Stimulated activated CD4-positive, alpha-beta T cell treated with anti-CD3 and anti-CD28 coated beads, Interleukin-2, amount 100 ng/mL, for 24 hours (primary cell): ENCODE measurements at places on chromosomes 4 and X.
A peak's percentile ranks its signal among the peaks of the same experiment; 100 is the strongest.

GRCh38 chr4:94352996-94353395 is 10.4 kb upstream of the HPGDS start:
- no peak for DNase-seq

- DNase-seq, result no peak
Observed at GRCh38 chrX:51795136-51795535, 51.9 kb downstream of the GSPT2 start.

DNA sequence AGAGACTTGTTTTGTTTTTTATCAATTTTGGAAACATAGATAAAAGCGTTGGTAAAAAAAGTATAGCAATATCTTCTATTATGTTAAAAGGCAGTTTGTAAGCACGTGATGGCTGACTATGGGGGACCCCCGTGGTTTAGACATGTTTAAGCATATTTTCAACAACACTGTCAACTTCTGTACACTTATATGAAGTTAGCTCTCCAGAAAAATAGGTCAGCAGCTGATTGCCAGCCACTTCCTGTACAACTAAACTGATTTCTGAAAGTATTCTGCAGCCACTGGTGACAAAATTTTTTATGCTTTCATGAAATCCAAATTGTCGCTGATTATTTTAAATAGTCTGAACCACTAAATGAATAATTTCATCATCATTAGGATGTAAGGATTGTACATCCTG is 45.2 kb downstream of the RBMX2 start:
- DNase-seq, result no peak

DNA sequence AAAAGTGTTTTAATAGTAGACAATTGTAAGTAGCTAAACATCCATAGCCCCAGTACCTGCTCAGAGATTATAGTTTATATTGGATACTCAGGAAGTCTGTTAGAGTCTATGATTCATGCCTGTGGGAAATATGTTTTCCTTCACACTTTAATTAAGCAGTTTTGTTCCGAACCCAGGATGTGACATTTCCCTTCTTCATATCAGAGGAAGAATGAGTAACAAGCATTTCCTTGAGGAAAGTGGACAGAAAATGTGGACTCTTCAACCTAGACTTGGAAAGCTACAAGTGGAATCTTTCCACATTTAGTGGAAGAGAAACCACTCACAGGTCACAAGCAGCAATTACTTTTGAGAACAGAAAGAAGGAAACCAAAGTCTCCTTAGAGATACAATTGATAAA is 419.4 kb downstream of the C4orf33 start:
- DNase-seq, result no peak

DNA sequence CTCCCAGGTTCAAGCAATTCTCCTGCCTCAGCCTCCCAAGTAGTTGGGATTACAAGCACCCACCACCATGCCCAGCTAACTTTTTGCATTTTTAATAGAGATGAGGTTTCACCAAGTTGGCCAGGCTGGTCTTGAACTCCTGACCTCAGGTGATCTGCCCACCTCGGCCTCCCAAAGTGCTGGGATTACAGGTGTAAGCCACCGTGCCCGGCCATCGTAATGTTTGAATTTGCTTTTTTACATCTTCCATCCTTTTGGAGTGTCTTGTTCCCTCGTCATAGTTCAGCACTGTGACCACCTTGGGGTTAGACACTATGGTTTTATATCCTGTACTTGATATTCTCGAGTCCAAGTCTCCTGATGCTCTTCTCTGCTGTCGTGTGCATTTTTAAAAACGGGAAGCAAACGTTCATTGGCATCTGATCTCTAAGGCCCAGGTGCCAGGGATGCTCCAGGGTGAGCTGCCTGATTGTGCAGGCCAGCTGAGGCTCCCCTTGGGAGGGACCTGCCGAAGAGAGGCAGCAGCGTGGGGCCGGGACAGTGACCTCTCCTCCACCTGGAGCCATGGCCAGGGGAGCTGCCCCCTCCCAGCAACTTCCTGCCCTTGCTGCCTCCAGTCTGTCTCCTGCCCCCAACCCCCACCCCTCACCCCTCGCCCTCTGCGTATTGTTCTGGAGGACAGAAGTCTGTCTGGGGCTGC is 16.7 kb downstream of the DGKQ start:
- DNase-seq, result no peak

DNA sequence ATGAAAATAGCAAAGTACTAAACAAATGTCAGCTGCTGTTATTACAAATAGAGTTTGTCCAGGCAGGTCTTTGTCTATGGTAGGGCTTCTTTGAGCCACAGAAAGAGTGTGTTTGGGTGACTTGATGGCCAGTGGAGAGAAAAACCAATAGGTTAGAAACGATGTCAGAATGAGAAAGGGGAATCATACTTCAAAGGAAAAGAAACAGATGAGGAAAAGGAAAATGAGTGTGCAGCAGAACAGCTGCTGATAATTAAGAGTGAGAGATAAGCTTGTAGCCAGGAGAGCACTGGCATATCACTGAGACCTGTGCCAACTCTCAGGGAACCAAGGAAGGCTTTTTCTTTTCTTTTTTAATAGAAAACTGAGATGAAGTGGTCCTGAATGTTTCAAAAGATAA is 257.2 kb downstream of the ARHGAP24 start:
- DNase-seq, result no peak

GRCh38 chr4:38920186-38920585 is 52.6 kb downstream of the FAM114A1 start:
- no peak for DNase-seq

DNA sequence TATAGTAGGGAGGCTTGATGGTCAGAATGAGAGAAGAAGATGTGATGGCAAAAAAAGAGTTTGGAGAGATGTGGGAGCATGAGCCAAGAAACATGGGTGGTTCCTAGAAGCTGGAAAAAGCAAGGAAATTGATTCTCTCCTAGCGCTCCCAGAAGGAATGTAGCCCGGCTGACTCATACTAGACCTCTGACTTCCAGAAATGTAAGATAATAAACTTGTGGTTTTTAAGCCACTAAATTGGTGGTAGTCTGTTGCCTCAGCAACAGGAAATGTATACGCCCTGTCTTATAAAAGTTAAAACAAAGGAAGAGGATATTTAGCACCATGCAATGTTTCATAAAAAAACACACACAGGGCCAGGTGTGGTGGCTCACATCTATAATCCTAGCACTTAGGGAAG is 182.7 kb upstream of the PCDH7 start:
- no peak for DNase-seq

DNA sequence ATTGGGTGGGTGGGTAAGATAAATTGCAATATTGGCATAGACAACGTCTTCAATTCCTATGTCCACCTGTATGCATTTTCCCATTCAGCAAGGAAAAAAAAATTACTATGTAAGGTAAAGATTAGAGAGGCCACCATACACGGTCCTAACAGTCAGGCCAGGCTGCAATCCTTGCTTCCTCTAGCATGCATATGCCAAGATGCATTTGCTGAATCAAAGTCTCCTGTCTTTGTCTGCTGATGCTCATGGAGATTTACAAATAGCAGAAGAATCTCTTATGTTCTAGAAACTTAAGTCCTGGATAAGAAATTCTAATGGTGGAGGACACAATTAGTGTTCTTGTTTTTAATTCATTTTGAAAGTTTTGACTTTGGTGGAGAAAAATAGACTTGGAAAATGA is 206.8 kb downstream of the PDGFC start:
- no peak for DNase-seq

GRCh38 chr4:39597695-39598381 is 40.8 kb downstream of the SMIM14 start:
- no peak for DNase-seq

GRCh38 chr4:93842601-93843252 is 14.2 kb downstream of the ATOH1 start:
- no peak for DNase-seq

- DNase-seq, result peak; percentile 47
Observed at GRCh38 chr4:120071192-120071795, 4.6 kb upstream of the MAD2L1 start.

DNA sequence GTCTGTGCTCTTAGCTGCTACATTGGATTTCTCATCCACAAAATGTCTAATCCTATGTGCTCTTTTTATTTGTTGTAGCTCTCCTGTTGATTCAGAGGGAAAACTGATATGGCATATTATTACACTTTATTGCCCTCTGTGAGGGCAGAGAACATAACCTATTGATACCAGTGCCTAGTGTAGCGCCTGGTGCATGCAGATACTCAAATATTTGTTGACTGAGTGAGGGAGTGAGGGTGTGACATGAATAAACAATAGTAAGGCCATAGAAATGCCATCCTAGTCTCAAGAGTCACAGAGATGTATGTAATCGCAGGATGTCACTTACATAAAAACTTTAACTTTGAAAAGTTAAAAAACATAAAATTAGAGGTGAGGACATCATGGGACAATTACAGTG is 159.1 kb downstream of the SHROOM3 start:
- DNase-seq, result no peak

DNA sequence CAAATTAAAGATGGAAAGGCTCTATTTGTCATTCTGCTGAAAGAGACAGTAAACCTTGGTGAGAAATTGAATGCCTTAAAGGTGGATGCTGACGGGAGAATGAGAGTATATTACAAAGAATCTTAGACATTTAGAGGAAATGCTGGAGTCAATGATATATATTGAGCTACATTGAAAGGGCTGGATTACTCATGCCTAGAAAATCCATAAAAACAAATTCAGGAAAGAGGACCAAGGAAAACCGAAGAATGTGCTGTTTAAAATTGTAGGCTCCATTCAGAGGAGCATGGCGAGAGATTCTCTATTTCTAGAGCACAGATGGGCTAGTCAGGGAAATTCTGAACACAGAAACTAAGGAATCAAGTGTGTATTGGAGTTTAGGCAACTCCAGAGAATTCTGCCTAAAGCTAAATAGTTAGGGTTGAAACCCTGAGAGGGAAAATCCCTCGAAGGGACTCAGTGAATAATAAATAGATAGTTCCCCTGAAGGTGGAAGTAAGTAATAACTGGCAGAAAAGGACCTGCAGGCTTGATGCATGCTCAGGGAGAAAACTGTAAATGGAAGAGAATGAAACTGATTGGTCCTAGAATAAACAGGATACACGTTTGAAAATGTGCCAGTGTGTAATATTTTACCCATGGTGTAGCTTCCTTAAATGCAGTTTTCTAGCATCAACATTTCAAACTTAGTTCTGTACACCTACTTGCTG is 1532.4 kb upstream of the TENM3 start:
- no peak for DNase-seq

- DNase-seq, result no peak
Observed at GRCh38 chr4:138242834-138243156, 646 bp upstream of the SLC7A11 start.

DNA sequence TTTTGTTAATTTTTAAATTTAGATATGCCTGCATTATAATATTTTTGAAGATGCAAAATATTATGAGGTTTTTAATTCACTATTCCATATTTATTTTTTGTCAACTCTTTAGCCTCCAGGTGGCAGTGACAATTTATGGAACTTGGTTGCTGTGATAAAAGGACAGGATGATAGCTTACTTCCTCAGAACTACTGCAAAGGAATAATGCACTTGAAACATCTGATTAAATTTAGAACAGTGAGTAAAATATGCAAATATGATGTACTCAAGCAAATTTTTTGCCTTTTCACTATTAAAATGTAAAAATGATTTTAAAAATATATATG is 45.1 kb downstream of the SPATA4 start:
- no peak for DNase-seq

DNA sequence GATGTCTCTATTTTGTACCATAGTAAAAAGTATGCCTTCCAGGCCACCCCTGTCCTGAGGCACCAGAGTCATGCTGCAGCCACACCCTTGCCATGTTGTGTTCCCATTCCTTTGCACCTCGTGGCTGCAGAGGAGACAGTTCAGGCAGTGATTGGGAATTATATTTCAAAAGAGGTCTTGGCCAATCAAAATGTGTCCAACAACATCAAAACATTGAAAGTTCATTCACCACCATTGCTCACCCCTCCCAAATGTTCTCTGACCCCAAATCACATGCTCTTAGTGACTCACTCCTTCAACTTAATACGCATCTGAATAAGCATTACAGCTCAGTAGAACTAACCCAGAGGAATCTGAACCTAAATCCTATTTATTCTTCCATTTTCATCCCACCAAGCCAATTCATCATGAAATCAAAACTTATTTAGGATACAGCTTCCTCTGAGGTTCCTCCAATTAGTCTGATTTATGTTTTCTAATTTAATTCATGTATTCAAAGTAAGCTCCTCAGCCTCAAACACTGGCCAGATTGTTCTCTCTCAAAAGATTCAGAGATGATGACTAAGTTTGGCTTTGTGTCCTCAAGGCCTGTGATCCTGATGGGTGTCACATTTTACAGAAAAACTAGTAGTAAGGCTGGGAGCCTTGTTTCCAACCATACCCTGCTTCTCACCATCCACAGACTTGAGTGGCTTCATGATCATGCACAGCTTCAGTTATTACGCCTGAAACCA is 323.2 kb upstream of the INTU start:
- no peak for DNase-seq

GRCh38 chr4:74319470-74319869 is 11.2 kb downstream of the EPGN start:
- DNase-seq, result no peak

DNA sequence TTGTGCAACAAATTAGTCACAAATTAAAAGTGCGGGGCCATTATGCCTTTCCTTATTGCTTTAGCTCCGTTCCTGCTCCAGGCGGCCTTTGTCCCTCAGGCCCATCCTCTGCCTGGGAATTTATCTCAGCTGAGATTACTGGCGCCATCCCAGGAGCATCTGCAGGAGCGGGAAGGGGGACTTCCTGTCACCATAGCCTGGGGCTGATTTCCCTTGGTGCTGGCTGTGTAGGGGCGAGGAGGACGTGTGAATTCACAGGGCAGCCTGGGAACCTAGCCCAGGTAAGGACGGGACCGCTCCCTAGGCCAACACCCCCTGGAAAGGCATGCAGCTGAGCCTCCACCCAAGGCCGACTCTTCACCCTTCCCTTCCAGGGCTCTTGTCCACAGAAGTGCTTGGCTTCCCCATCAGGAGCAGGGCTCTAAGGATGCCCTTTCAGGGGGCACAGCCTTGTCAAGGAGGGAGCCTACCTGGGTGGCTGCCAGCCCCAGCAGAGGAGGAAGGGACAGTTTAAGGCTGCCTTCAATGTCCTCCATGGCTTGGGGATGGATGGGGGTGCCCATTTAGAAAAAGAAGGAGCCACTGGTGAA is 72.6 kb upstream of the NKX1-1 start:
- DNase-seq, result no peak

DNA sequence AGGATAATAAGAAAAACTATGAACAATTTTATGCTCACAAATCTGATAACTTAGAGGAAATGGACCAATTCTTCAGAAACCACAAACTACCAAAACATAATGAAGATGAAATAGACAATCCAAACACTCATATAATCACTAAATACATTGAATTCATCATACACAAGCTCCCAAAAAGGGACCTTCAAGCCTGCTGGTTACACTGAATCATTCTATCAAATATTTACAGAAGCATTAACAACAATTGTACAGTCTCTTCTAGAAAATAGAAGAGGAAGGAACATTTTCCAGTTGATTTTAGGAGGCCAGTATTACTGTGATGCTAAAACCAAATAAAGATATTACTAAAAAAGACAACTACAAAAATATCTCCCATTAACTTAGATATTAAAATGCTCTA is 88.3 kb downstream of the IL15 start:
- no peak for DNase-seq

- DNase-seq, result no peak
Observed at GRCh38 chr4:38489011-38489861, 174.8 kb upstream of the KLF3 start.

GRCh38 chr4:3524349-3524748 is 7.9 kb downstream of the LRPAP1 start:
- DNase-seq, result no peak
